Uterus (tissue), 4 donors: ENCODE measurements at places on chromosomes 2 and 18. TPM values are rescaled to one million over a fixed set of nuclear protein-coding genes. Genes with fewer than 3 reads are reported as not detected.

- H3K27ac ChIP-seq, result no peak overlapping the region
- no peaks in the 10 kb centered on the region for H3K4me1 ChIP-seq
- H3K36me3 ChIP-seq, result no peaks in the 10 kb centered on the region
- H3K4me3 ChIP-seq, result no peak overlapping the region
- no peak for DNase-seq
- H3K27me3 ChIP-seq, result no peaks in the 10 kb centered on the region
Observed at GRCh38 chr18:29271501-29271900, 1094.6 kb upstream of the CDH2 start.

GRCh38 chr2:143132355-143132754, 3.1 kb downstream of the ARHGAP15 start:
- no peaks in the 10 kb centered on the region for H3K27me3 ChIP-seq
- H3K4me1 ChIP-seq, result no peaks in the 10 kb centered on the region
- H3K36me3 ChIP-seq, result no peaks in the 10 kb centered on the region
- no peak for DNase-seq

XDH gene
- not detected for total RNA-seq

DNA sequence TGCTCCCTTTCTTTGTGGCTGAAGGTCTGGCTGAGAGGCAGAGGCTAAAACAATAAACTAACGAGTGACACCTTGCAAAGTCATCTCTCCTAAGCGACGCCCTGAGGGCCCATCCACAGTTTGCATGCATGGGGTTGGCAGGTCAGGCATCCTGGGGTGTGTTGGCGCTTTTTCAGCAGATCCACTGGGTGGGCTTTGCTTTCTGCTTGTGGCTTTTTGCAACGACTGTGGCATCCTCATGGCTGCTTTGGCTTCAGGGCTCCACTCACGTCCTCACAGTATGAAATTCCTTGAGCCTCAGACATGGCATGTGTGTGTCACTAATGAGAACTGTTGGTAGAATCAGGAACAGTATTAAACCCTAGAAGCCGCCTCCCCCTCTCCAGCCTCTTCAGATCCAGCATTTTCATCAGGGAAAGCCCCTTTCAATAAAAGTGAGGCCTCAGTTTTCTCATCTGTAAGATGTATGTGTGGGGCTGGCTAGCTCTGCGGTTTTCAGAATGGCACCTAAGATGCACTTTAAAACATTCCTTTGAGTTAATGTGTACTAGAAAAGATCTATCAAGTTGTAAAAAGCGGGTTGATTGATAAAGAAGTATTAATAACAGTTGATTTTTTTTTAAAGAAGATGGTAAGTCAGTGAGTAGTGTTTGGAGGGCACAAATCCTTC, 72.5 kb downstream of the SH3BP4 start:
- no peak for DNase-seq
- no peak overlapping the region for H3K4me3 ChIP-seq
- H3K4me1 ChIP-seq, result no peaks in the 10 kb centered on the region
- no peaks in the 10 kb centered on the region for H3K36me3 ChIP-seq
